Esophagus squamous epithelium (tissue), 5 donors: ENCODE measurements at places on chromosomes 11 and 22.

DNA sequence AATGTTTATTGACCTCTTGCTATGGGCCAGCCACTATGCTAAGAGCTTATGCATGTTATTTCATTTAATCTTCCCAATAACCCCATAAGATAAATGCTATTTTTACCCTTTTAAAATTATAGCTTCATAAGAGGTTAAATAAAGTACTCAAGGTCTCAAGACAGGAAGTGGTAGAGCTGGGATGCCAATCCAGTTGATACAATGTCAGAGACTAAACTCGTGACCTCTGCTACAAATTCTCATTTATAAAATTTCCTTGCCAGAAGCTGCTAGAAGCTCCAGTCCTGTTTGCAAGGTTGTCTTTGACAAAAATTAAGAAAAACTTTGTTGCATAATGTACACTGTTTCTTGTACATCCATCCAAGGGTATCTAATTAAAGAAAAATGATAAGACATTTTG lies 265.9 kb upstream of the MPPED2 start:
- no peak for DNase-seq

- DNase-seq = no peak
Measured at GRCh38 chr11:2888266-2888968, 2.8 kb upstream of the CDKN1C start.

DNA sequence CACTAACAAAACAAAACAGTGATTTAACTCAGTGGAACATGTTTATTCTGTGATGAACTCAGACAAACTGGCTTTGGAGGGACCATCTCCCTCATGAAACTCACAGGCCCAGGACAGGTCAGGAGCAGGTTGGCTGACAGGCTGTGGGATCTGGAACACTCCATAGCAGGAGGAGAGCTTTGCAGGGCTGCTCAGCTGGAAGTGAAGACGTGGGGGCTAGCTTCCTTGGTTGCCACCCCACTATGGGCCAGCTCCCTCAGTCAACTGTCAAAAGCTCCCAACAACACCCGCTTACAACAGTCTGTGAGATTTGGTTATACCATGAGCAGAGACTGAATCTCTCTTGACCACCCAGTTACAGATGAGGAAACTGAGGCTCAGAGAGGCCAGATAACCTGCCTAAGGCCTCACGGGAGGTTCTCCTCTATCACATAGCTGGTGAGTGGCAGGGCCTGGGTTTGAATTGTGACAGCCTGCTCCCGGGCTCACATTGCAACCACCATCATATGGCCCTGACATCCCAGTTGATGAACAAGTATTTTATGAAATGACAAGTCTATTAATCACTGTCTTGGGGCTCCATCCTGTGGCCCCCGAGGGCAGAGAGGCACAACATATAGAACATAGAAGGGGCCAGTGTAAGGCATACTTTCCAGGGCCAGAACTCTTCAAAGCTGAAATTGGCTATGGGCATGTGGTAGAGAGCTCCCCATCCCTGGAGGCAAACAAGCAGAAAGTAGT lies 473.4 kb downstream of the MN1 start:
- DNase-seq = no peak

GRCh38 chr11:105582497-105582896 lies 27.4 kb upstream of the GRIA4 start:
- DNase-seq = no peak

GRCh38 chr22:45072322-45072903 lies 62.6 kb upstream of the PHF21B start:
- DNase-seq = no peak

GRCh38 chr22:37239336-37240239 lies 4.5 kb downstream of the RAC2 start:
- DNase-seq = no peak

- DNase-seq = no peak
Measured at GRCh38 chr11:60785806-60786361, 751 bp downstream of the MS4A10 start.
